8988T (cell line): ENCODE measurements at places on chromosomes 3 and 15.

- no peak for DNase-seq
Observed at GRCh38 chr3:49351521-49352011, 6.6 kb downstream of the GPX1 start.

- no peak for DNase-seq
Observed at GRCh38 chr3:44501971-44502370, 24.5 kb upstream of the ZNF445 start.

- DNase-seq: no peak
Observed at GRCh38 chr15:68500363-68501258, 68.6 kb upstream of the ITGA11 start.

DNA sequence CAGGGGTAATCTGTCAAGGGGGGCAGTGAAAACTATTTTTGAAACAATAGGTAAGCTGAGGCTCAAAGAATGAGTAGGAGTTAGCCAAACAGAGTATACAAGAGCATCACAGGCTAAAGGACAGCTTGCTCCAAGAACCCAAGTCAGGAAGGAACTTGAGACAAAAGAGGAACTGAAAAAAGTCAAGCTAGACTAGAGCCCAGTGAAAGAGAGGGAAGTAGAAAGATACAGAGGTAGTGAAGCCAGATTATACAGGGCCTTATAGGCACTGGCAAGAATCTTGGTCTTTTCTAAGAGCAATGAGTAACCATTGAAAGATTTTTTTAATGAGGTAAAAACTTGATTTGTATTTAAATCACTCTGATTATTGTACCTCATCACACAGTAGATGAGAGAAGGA lies 69.9 kb downstream of the FILIP1L start:
- DNase-seq: no peak

GRCh38 chr3:8756671-8757070 lies 12.7 kb downstream of the OXTR start:
- DNase-seq: no peak

- peak; percentile 61 for DNase-seq
Observed at GRCh38 chr15:62389885-62390790, 225.1 kb upstream of the C2CD4B start.

- DNase-seq: no peak
Observed at GRCh38 chr3:106611116-106611515, 742.3 kb upstream of the CBLB start.

DNA sequence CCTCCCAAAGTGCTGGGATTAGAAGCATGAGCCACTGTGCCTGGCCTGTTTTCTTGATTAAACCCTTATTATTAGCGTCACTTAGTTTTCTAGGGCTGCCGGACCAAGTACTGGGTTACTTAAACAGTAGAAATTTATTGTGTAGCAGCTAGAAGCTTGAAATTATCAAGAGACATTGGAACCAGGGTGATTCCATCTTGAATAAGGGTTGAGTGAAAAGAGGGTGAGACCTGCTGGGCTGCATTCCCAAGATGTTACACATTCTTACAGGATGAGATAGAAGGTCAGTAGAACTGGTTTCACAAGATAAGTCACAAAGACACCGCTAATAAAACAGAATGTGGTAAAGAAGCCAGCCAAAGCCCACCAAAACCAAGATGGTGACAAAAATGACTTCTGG lies 18.6 kb upstream of the FSTL1 start:
- DNase-seq: no peak

DNA sequence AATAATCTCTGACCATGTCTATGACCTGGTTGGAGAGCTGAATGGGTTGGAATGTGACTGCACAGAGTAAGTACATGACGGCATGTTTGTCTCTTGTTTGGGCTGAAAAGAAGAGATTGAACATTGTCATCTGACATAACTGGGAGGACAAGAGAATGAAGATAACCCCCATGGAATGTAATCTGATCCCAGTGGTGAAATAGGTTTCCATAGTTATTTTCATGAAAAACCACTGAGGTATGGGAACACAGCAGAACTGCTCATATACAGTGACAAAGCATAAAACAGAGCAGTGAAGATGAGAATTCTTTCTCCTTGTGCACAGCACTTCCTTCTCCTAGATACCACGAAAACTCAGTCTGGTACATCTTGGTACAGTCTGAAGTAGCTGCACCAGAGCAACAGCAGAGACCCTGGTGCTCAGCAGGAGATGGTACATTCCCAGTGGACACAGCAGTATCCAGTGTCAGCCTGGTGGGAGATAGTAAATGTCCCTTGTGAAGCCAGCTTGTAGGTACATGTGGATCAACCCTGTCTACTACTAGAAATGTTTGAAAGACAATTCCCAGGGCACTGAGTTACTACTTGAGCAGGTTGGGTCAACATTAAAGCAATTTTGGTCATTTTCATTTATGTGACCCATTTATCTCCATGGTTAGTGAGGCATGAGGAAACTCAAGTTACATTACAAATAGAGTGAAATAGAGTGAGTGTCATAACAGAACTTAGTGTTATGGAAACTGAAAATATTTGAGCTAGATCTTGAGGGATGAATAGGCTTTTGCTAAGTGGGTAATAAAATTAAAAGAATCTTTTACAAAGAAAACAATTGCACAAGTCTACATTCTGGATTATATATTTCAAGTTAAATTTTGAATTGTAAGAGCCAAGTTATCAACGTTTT lies 178.3 kb downstream of the SUCNR1 start:
- no peak for DNase-seq

DNA sequence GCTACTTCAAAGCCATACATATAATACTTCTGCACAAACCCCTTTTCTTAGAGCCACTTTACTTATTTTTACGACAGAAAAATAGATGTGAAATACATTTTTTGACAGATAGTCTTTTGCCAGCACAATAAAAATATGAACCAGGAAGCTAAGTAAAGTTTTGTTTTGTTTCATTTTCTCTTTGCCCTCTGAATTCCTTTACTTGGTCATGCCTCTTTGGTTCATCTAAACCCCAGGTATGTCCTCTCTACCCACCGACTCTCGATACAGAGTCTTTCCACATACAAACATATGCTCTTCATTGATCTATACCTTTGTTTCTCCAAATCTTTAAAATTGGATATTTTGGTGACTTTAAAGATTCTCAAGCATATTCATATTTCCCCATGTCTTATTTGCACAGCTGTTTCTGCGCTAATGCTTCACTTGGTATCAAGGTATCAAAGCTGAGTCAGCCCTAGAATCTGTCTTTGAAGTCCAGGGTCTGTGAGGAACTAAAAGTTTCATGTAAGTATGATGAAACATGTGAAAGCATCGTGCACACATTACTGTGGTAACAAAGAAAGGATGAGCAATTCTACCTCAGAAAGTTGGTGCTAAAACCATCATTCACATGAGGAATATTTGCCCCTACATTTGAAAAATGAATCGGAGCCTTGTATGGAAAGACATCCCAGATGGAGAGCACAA lies 845.4 kb downstream of the NAALADL2 start:
- no peak for DNase-seq

GRCh38 chr15:39332846-39333245 lies 248.0 kb upstream of the THBS1 start:
- DNase-seq: no peak

- DNase-seq: no peak
Observed at GRCh38 chr15:90840157-90840855, 28.1 kb upstream of the FURIN start.

DNA sequence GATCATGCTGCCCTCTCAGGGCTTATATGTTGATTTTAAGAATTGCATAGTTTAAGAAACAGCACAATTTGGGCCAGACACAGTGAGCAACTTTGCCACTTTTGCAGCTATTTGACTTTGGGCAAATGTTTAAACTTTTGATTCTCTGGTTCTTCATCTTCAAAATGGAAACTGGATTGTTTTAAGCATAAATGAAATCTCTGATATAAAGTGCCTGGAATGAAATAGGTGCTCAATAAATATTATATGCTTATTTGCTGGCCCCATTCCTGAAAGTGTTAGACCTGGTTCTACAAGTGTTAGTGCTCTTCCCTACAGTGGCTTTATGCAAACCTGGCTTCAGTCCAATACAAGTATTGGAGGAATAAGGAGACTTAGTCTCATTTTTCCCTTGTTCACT lies 33.1 kb upstream of the TSC22D2 start:
- DNase-seq: no peak

- no peak for DNase-seq
Observed at GRCh38 chr3:57816471-57817095, 60.5 kb downstream of the SLMAP start.

- DNase-seq: no peak
Observed at GRCh38 chr15:38636597-38636996, 72.0 kb upstream of the RASGRP1 start.

DNA sequence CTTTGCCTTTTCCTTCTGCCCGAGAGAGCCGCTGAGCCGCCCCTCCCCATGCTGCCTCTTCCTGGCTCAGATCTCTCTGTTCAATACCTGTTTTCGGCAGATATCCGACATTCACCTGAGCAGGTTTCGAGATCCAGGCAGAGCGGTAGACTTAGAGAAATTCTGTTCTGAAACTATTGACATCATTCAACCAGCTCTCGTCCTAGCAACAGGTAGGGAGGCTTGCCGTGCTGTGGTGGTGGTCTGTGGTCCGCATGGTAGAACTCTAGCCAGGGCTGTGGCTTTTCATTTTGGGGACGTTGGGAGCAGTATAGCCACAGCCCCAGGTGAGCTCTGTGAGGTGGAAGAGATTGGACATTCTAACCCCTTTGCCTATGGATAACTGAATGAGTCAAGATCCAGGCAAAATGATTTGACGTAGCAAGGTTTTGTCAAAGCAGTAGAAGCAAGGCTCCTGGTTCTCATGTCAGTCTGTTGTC lies 810 bp downstream of the TMEM62 start:
- no peak for DNase-seq

DNA sequence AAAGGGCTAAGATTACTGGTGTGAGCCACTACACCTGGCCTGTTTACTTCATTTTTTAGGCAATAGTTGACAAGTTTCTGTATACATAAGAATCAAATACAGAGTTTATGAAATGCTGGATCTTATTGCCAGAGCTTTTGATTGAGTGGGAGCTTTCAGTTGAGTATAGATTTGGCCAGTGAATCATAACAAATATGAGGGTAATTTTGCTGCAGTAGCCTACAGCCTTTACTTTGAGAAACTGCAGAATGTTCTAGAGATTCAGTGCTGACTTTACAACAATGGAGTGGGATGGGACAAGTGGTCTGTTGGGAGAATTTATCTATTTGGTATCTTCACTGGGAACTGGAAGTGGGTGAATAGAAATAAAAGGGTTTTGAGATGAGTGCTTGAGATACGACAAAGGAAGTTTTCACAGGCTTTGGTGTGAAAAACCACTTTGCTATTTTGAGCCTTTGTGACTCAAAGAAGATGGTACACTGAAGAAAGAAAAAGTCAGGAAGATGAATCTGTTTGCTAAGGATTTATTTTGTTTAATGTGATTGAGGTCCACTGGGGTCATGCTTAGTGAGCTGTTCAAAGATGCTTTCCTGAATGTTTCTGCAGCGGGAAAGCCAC lies 227.8 kb downstream of the UBE2E2 start:
- DNase-seq: no peak

DNA sequence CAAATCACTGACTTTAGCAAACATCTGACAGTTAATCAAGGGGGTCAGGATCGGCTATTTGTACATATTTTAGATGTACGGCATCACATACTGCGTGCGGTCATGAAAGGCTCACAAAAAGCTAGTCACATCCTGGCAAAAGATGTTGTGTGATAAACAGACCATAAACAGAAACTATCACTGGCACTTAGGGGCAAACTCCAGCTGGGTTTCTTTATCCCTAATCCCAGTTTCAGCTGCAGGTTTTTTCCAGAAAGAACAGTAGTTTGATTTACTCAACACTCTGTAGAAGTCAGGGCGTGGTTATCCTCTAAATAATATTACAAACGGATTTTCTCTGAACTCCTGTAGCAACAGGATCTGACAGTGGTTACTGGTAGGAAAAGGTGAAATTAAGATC lies 112.4 kb upstream of the BHLHE40 start:
- DNase-seq: no peak

- no peak for DNase-seq
Observed at GRCh38 chr3:69357196-69357595, 28.7 kb downstream of the FRMD4B start.

DNA sequence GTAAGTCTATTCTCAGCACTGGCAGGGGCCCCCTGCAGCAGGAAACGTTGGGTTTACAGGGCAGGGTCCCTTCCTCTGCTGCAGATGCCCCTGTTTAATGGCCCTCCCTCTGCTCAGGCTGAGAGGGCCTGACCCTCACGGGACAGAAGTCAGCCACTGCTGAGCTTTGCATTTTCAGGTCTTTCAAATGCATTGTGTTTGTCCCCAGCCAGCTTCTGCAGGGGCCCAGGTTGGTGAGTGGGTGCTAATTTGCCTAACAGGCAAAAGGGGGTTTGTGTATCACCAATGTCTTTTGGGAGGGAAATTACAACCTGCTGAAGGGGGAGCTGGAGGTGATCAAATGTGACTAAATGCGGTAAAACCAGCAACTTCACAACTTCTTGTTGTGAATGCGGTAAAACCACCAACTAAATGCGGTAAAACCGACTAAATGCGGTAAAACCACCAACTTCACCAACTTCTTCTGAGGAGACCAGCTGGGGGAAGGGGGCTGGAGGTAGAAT lies 44.8 kb upstream of the UBE2E1 start:
- DNase-seq: no peak

DNA sequence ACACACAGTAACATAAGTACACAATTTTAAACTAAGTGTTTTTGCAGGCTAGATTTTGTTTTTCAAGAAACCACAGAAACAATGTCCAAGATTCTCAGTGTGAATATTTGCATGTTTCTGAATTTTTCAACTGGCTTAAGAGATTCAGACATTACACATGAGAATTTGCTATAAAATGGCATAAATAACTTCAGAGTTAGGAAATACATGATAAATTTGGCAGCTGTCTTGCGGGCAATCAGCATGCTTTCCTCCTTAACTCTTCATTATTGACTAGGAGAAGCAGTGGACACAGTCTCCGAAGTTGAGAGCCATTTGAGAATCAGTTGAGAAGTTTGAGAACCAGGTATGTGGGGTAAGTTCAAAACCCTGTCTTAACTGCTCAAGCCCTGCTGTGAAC lies 625.6 kb upstream of the SGO1 start:
- no peak for DNase-seq

GRCh38 chr3:196650740-196651311 lies 11.3 kb downstream of the NRROS start:
- DNase-seq: peak; percentile 95

DNA sequence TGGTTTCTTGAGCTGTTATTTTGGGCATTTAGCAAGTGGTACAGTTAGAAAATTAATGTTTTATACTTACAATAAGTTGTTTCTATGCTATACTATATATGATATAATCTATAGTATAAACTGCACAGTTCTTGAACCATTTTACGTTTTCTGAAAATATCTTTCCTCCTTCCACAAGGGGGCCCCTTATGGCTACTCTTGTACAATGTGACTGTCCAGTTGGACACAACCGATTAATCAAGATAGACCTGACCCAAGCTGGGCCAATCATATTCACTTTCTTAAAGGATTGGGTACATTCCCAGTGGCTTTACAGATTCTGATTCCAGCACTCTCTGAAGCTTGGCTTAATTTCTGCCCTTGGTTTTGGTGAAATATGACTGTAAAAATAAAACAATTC lies 953.4 kb downstream of the AGBL1 start:
- no peak for DNase-seq

GRCh38 chr3:38397320-38397719 lies 50.7 kb downstream of the XYLB start:
- no peak for DNase-seq
